ENCODE measurements at places on chromosomes 2 and 18.

DNA sequence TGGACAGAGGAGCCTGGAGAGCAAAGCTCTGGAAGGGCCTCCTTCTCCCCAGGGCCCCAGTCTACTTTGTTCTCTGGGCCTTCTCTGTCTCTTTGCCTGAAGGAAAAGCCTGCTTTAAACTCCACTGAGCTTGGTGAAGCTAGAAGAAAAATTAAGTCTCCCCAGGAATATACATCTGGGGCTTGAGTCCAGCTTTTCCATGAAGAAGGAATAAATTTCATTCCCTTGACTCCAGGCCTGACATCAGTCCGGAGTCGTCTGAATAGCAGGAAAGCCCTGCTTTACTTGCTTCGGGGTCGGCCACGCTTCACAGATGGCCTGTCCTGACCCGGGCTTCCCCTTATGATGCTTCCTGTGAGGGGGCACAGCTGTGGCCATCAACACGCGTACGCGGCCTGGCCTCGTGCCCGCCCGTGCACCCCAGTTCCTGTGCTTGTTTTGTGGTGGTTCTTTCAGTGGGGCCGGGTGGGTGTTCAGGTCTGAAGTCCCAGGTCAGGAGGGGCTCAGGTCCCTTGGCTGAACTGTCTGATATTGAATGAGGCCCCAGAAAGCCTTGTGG is 73.6 kb downstream of the ACOXL start:
- no peak for DNase-seq

- no peak for DNase-seq
Measured at GRCh38 chr2:57084697-57085281, 901.0 kb downstream of the CCDC85A start.

DNA sequence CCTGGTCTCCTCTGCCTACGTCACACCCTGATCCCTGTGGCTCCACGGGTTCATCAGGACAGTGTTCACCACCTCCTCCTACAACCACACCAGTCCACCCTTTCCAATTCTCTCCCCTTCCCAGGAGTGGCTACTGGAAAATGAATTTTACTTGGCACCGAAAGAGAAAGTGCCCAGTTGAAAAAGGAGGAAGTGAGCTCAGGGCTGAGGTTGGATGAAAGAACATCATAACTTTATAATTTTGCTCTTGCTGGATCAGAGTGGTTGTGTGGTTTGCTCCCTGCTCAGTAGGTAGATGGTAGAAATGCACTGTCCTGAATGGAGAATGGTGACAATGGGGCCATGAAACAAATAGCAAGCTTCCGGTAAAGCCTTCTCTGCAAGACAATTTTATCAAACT is 140.3 kb upstream of the DDX18 start:
- DNase-seq, result no peak

DNA sequence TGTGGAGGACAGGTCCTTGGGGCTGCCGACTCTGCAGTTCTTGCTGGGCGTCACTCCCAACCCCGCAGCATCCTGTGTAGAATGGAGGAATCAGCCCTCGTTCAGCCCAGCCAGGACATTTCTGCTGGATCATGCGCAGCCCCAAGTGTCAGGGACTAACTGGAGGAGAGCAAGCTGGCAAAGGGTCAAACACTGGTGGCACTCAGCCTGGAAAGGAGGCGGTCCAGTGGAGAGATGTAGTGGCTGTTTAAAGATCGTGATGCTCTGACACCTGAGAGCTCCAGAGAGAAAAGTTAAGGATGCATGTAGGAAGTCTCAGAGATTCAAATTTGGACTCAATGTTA is 63.6 kb upstream of the SH3RF3 start:
- DNase-seq, result no peak

- no peak for DNase-seq
Measured at GRCh38 chr2:142877216-142877838, at the start of gene KYNU. Gene KYNU, plus strand, starts transcription at chr2:142877664. Its CDS starts 7,704 bp downstream, at chr2:142885368.

DNA sequence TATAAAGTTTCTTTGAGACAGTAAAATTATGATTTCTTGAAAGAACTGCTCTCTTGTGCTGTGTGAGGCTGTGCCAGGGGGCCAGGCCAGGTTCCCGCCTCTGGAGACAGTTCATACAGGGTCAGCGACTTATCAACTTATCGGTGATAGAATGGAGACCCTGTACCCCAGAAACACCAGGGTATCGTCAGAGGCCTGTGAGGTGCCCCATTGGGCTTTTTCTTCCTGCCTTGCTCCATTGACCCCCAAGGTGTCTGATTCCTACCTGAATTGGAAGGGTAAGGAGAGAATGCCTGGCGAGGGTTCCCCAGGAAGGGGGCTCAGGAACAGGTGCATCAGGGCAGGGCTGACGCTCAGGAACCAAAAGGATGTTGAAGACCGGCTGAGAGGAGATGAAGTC is 4.3 kb downstream of the DLX1 start:
- DNase-seq, result no peak

DNA sequence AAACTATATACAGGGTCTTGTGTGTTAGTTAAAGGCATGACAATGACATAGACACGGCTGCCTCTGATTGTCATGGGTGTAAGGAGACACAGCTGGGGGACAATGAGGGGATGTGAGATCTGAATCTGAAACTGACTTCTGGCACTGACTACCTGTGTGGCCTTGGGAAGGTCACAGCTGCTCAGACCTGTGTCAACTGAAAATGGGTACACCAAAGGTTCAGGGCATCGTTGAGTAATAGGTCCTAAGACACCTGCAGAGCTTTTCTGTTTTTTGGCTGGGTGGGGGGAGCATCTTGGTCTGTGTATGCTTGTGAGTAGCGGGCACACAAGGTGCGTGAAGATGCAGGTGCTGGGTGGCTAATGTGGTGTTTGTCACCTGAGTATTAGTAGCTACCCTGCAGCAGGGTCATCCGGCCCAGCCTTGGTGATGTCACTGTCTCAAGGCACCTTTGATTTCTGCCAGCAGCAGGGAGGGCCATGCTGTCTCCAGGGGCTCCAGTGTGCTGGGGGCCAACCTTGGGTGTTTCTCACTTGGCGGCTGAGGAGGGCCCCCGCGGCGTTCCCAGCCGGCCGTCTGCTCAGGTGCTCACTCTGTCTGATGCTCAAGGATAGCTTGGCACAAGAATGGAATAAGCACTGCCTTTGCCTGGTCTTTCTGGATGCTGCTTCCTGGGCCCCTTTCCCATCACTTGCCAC is 53.1 kb upstream of the HS6ST1 start:
- DNase-seq, result no peak

GRCh38 chr2:104658904-104659591 is 194.9 kb upstream of the POU3F3 start:
- no peak for DNase-seq

DNA sequence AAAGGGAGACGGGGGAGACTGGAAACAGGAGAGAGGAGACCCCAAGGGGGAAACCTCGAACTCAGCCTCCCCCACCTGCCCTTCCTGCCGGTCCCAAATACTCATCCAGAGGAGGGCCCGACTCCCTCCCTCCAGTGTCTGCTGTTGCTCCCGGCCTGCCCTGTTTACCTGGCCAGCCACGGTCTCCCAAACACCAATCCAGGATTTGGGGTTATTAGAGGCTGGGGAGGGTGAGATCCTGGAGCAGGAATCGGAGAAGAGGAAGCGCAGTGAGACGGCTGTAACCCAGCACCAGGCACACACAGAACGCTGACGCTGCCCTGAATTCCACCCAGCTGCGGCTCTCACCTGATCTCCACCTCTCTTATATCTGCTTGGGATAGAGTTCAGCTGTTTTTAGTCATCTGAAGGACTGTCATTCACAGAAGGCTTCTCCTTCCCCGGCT is 213.0 kb downstream of the TNS1 start:
- DNase-seq, result no peak

DNA sequence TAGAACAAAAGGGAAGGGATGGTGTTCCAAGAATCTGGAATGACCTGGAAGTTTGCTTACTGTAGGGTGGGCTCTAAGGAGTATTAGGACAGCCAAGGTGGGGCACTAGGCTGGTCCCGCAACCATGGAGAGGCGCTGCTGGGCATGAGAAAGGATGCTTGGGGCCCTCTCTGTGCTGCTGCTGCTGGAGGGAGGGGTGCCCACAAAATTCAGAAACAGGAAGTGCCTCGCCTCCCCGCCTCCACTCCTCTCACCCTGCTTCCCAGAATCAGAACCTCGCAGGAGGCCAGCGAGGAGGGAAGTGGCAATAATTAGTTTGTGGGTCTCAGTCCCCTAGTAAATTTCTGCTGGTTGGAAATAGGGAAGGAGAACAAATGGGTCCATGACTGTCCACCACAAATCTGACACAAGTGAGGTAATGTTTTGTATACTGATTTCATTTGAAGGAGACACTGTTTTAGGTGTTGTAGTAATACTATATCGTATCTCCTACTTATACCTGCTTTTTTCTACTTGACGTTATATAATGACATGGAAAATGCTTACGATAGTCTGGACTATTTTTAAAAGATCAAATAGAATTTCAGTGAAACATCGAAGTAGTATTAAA is 7.9 kb upstream of the PDCL3 start:
- DNase-seq, result no peak

- no peak for DNase-seq
Measured at GRCh38 chr2:67585400-67585799, 188.3 kb downstream of the ETAA1 start.

- no peak for DNase-seq
Measured at GRCh38 chr2:136281281-136282114, 163.5 kb upstream of the CXCR4 start.

GRCh38 chr2:96233880-96234316 is 25.3 kb upstream of the STARD7 start:
- no peak for DNase-seq
